ENCODE measurements at places on chromosomes 3 and 15.

GRCh38 chr3:155244216-155244615 lies 49.3 kb downstream of the STRIT1 start:
- DNase-seq = no peak

GRCh38 chr3:170421111-170421641 lies 2.5 kb downstream of the CLDN11 start:
- DNase-seq = no peak

GRCh38 chr15:51367322-51367976 lies 26.0 kb downstream of the GLDN start:
- no peak for DNase-seq

- DNase-seq = no peak
Measured at GRCh38 chr3:51216291-51216690, 168.8 kb upstream of the MANF start.

GRCh38 chr3:57087361-57088092 lies 27.1 kb downstream of the SPATA12 start:
- no peak for DNase-seq

- no peak for DNase-seq
Measured at GRCh38 chr15:84603630-84604379, 3.0 kb downstream of the ZSCAN2 start.

DNA sequence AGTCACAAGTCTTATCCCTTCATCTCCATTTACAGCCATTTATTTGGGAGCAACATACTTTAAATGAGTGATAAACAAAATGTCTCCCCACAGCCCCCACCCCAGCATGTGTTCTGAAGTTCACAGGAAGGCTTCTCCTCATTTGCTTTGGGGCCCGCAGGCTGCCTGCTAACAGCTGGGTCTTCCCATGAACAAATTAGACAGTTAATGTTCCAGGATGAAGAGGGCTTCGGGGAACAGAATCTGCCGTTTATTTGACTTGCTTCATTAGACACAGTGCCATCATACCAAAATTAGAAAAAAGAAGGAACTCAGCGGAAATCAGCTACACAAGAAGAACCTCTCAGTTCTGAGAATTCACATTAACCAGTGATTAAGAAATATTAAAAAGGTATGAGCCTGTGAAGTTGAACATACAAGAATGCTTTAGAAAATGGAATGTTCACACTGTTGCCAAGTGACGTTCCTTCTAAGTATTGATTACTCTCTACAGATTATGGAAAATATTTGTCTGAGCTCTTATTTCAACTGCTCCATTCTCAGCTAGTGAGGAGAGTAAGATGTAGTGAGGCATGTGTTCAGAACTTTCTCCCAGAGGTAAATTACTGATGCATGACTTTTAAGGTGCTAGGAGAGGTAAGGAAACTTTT lies 107.5 kb upstream of the THBS1 start:
- no peak for DNase-seq

GRCh38 chr15:73928971-73929627 lies 2.8 kb downstream of the LOXL1 start:
- no peak for DNase-seq

DNA sequence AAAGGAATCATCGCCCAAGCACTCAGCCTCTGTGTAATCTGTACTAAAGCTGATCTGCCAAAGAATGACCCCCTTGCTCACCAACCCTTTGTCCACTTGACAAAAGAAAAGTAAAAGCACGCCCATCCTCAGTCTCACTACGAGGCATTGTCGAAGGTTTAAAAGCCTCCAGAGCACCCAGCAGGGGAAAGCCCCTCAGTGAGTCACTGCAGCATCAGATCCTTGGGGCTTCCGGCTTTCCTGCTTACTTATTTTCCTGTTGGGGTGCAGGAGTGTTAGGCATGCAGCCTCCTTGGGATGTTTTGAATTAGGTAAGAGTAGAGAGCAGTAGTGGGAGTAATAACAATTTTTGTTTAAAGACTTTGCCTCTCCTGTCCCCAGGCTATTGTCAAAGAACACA lies 216.1 kb downstream of the MTHFS start:
- DNase-seq = no peak

DNA sequence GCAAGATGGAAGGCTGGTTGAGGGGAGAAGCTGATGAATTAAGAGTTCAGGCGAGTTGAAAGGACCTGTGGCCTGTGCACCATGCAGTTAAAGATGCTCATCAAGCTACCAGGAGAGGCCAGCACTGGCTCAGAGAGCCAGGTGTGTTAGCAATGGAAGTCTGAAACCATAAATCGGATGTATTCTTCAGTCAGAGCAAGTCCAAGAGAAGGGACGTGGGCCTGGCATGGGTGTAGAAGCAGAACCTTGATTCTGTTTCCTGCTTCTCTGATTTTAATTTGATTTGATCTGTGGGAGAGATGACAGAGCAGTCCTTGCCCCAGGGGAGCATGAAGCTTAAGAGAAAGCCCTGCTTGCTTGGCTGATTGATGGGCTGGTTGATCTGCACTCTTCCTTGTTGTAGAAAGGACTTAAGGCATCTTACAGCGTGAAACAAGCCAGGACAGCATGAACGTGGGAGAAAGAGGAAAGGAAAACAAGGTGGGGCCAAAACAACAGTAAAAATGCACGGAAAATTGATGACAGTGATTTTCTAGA lies 10.9 kb downstream of the TM6SF1 start:
- DNase-seq = no peak

DNA sequence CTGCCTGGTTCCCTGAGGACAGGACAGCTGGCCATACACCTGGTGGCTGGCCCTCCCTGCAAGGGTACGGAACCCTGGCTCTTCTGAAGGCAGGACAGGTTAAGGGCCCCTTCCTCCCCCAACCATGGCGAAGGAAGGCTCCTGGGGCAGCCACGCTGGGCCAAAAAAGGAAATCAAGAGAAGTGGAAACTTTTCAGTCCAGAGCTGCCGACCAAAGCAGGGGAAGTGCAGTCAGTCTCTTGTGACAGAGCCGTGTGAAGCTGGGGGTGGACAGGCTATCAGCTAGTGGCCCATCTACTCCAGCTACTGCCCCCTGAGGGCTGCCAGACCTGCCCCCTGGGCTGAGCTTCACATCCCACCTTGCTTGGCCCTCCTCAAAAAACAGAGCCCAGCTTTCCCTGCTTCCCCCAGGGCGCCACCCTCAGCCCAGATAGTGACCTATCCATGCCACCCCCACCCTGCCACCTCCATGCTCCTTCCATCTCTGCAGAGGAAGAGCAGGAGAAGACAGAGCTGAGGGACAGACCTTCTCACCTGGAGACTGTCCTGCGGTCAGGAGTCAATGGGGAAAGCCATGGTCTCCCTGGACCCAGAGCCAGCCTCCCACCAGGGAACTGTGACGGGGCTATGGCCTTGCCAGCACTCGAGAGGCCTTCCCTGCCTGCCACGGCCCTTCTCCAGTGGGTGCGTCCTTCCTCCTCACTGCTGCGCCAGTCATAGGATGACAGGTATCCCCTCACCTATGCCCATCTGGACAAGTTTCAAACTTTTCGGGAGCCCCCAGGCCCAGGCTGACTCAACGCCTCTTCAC lies 4.6 kb downstream of the SEMA7A start:
- DNase-seq = no peak

DNA sequence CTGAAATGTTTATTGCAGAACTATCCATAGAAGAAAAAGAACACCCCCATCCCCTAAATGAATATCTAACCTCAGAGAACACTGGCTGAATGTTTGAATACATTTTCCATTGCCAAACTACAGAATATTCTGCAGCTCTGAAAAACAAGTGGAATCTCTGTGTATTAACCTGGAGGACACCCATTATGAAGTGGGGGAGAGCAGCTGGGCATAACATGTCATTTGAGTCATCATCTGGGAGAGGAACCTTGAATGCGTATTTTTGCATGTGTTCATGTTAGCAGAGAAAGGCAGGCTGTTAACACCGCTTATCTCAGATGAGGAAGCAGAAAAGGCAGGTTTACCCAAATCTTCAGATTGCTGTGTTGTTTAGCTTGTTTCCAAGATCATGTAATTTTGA lies 31.5 kb downstream of the ESYT3 start:
- DNase-seq = no peak

Data from NCI-H748 treated with DMSO at 0.1 percent for 48 hours (cell line).